ENCODE measurements at places on chromosomes 16 and 17.

GRCh38 chr17:31524926-31525800 lies 133.7 kb downstream of the RAB11FIP4 start:
- DNase-seq = peak; percentile 67

DNA sequence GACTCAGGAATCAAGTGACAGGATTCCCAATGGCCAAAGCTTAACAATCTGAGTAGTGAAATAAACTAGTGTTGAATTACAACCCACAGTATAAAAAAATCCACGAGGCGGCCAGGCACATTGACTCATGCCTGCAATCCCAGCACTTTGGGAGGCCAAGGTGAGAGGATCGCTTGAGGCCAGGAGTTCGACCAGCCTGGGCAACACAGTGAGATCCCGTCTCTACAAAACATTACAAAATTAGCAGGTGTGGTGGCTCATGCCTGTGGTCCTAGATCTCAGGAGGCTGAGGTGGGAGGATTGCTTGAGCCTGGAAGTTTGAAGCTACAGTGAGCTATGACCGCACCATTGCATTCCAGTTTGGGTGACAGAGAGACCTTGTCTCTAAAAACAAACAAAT lies 133.8 kb downstream of the CPPED1 start:
- no peak for DNase-seq

- no peak for DNase-seq
These were observed 3.4 kb upstream of the TM4SF5 start for GRCh38 chr17:4768298-4768697.

DNA sequence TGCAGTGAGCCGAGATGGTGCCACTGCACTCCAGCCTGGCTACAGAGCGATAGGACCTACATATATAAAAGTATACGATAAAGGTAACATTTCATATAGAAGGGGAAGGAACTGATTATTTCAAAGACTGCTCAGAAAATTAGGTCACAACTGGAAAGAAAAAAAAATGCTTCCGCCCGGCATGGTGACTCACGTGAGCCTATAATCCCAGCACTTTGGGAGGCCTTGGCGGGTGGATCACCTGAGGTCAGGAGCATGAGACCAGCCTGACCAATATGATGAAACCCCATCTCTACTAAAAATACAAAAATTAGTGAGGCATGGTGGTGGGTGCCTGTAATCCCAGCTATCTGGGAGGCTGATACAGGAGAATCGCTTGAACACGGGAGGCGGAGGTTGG lies 7.8 kb downstream of the TEX14 start:
- DNase-seq = no peak

- DNase-seq = no peak
These were observed 4.4 kb upstream of the ZNF469 start for GRCh38 chr16:88378401-88378800.
